ENCODE measurements at places on chromosomes 1 and 21. TPM values are rescaled to one million over a fixed set of nuclear protein-coding genes. Genes with fewer than 3 reads are reported as not detected.

DNA sequence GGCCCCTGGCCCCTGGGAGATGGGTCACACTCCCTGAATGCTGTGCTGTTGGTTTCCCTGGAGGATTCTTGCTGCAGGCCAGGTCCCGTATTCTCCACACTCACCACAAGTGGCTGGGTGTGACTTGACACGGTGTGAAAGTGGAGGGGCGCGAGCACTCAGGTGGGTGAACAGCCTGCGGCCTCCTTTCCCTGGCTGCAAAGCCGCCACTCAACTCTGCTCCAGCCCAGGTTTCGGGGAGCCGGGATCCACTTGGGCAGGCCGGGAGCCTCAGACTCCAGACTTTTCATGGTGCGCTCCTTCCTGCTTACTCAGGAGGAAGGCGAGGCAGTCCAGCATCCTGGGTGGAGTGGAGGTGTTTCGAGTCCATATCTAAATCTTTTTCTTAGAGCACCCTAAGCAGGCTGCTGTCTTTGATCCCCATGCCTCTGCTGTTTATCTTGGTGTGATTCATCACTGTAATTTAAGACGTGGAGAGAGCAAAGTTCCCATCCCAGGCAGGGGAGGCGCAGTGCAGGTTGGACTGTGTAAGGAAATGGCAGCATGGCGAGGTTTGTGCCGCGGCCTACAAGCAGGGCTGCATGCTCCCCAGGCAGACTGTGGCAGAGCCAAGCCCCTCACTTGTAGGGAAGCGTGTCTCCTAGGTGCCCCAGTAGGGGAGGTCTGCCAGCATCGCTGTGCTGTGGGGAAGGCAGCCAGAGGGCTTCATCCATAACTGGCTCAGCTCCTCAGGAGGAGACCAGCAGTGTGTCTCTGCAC, 29.6 kb downstream of the VANGL1 start:
- DNase-seq, result no peak

GRCh38 chr1:156490401-156491032, 10.1 kb downstream of the MEF2D start:
- DNase-seq, result peak; percentile 19

- no peak for DNase-seq
Measured at GRCh38 chr1:69739251-69739605, 171.5 kb downstream of the LRRC7 start.

- no peak for DNase-seq
Measured at GRCh38 chr1:233668725-233669294, 54.9 kb downstream of the KCNK1 start.

Gene CSF1
- total RNA-seq, result 4.2 TPM

DNA sequence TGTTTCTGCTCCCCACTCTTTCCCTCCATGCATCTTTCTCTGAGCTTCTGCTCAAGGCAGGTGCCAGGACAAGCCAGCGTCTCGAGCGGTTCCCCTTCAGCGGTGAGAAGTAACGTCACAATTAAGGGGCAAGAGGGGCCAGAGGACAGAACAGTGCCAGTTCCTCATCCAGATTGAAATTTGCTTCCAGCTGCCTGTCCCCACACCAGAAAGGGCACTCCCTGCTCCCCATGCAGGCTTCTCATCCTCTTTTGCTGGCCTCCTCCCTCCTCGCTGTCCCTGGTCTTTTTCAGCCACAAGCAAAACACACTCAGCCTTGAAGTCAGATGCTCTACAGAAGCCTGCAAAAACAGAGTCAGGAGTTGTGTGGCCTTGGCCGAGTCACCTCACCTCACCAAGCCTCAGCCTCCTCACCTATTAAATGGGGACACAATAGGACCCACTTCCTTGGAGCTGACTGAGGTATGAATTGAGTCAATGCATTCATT, 35.0 kb upstream of the ECE1 start:
- DNase-seq, result no peak

Gene GUCA2A
- total RNA-seq, result not detected

GRCh38 chr1:53946252-53947171, at the start of gene LRRC42:
Gene LRRC42, plus strand, starts transcription at chr1:53946350. Its CDS starts 5,650 bp downstream, at chr1:53952000.
- DNase-seq, result no peak

GRCh38 chr1:41242342-41243078, 404 bp upstream of the SCMH1 start:
- peak; percentile 15 for DNase-seq

Gene AMY2A
- total RNA-seq, result not detected

DNA sequence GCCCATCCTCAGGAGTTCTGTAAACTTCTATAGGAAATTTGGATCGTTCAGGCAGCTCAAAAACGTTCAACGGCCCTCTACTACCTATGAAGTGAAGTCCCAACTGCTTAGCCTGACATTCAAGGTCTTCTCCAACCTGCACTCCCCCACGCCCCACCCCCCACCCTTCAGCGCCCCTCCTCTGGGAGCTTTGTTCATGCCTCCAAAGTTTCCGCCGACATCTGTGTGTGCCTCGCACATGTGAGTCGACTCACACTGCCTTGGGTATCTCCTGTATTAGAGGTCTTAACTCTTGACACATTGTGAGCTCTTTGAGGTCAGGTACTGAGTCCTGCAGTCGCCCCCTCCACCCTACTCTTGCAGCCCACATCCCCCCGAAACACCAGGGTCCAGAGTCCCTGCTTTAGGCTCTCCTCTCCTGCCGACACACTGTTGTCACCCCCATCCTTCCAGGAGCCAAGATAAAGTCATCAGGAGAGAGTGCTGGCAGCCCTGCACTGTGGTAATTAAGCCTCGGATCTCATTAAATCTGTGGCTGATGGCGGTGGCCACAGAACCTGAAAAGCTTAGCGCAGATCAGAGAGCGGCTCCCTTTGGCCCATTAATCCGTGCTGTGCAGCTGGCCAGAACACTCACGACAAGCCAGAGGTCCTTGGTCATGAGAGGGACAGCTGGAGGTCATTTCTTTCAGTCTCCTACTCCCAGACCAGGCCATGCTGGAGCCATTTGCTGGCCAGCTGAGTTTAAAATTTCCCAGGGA, 1.4 kb upstream of the PAFAH2 start:
- DNase-seq, result no peak

Gene KLHDC7A
- total RNA-seq, result not detected

Gene AHCTF1
- total RNA-seq, result 19.8 TPM

GRCh38 chr1:151145304-151146071, 943 bp downstream of the SEMA6C start:
- DNase-seq, result no peak

Gene RNF186
- total RNA-seq, result not detected

DNA sequence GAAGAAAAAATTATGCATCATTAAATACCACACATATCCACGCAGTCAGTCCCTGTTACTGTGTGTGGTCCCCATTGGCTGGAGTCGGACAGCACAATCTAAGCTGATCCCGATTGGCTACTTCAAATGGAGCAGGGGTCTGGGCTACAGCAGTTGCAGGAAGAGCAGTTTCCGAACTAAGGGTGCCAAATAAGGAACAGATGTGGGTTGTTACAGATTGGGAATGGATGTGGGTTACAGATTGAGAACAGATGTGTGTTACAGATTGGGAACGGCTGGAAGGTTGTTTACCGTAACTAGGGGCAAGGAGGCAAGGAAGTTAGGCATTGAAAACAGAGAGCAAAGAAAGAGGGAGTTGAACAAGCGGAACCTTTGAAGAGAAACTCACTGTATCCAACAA, 19.9 kb downstream of the OR2L13 start:
- DNase-seq, result no peak

- no peak for DNase-seq
Measured at GRCh38 chr1:43229826-43230780, 39.7 kb upstream of the TMEM125 start.

Gene COL6A2
- total RNA-seq, result 33.7 TPM

DNA sequence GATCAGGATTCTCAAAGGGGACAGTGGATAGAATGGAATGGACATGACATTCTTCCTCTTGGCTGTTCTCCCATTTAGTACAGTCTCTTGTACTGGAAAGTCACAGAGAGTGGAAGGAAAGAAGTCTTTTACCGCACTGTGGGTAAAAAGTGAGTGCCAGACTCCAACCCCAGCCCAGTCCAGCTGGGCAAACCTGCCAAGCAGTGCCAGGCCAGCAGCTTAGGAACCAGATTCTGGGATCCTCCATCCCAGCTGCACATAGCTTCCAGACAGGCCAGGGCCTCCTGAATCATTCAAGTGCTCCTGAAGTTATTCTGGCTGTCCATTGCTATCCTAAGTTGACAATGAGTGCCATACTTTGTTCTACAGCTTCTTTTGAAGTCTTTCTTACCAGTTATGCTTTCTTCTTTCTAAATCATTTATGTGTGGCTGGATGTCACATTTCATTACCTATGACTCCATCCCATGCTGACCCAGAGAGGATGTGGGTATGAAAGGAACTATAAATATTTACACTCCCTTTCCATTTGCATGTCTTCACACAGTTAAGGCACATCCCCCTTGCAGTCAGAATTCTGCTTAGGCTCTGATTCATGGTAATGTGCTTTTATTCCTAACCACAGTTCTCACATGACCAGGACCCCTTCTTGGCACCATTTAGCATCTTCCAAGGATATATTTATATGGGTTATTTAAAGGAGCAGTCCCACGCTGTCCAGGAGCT, 88.9 kb downstream of the AK5 start:
- peak; percentile 19 for DNase-seq

Gene CYP4X1
- 0.87 TPM for total RNA-seq

- DNase-seq, result no peak
Measured at GRCh38 chr1:25556791-25557476, 13.5 kb downstream of the LDLRAP1 start.

DNA sequence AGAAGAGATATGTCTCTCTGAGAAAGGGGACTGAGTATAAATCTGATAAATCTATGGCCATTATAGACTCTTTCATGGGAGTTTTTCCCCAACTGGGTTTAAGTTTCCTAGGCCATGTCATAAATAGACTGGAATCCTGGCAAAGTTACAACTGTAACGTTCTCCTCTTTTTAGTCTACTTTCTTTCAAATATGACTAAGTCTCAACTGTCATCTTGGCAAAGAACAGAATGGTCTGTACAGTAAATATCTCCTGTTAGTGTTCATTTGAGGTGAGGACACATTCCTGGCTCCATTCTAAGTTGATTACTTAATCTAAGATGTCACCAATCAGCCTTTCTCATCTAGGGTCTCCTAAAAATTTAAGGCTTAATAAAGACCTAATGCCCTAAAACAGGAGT, 300.5 kb downstream of the BRINP2 start:
- DNase-seq, result no peak

Gene RHBDL2
- total RNA-seq, result not detected

GRCh38 chr1:29971703-29972102, 735.4 kb downstream of the PTPRU start:
- no peak for DNase-seq

Gene HES3
- not detected for total RNA-seq

- DNase-seq, result no peak
Measured at GRCh38 chr1:172447641-172448040, 3.8 kb upstream of the PIGC start.

DNA sequence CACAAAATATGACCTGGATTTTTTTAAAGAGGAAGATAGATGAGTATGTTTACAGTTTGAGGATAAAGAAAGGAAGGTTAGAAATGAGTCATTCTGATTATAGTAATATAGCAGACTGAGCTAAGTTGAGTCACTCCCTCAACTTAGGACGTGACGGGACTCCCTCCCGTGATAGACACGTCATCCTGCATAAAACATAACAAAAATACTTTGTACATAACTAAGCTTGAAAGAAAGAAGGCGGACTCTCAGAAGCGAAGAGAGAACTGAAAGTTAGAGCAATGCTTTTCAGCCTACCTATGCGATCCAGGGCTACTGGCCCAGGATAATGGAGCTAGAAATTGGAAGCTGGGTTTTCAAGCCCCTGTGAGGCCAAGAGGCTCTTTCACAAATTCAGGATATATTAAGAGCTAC, 53.0 kb upstream of the DESI2 start:
- DNase-seq, result peak; percentile 97

DNA sequence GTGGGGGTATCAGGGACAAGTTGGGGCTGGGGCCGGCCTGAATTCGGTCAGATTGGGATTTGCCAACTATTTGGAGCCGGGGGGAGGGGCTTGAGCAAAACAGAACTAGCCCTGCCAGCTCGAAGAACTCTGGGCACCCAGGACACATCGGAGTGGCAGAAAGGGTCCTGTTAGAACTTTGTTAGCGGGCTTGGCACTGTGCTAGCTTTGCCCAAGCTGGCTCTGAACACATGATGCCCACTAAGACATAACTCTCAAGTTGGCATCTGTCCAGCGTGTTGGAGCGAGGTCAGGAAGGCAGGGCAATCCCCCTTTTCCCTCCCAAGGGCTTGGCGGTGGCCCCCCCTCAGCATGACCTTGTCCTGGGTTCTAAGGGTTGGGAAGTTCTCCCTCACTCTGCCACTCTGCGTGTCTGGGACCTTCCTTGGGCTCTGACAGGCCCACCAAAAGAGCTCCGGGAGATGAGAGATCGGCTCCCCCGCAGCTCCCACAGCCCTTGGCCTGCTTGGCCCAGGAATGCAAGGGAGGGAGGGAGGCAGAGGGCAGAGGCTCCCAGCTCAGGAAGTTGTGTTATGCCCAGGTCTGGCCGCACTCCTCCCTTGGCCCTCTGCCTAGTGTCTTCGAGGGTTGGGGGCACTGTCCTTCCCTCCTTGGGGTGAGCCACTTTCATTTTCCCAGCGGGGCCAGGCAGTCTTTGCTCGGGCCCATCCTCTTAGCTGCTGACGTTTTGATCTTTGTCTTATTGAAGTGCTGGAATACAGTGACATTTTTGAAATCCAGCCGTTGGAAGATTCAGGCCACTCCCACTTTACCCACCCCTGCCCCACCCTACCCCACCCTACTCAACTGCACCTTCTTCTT, 1.2 kb downstream of the LMNA start:
- peak; percentile 63 for DNase-seq

DNA sequence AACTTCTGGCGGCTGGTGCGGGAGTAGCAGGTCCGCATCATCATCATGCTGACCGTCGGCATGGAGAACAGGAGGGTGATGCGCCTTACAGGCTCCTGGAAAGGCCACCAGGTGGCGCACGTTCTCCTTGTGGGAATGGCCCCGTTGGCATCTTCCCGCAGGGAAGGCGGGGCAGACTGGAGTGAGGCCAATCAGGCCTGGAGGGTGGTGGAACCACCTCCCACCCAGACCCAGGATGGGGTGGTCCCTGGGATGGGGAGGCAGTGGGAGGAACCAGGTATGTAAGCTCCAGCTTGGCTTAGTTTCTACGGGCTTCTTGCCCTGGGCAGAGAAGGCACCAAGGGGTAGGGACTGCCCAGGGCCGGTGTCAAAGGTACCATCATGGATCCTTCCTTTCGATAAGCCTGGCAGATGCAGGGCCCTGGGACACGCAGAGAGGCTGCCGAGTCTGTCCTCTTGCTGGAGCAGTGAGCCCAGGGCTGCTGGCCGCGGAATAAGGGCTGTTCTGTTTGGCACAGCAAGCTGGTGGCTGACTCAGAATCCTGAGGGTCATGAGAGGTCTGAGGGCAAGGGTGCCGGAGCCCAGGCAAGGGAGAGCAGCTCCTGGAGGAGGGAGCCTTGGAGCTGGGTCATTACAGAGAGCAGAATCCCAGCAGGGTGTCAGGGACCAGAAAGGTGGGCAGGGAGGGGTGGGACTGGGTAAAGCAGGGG, 8.7 kb upstream of the LGR6 start:
- DNase-seq, result peak; percentile 88

Gene KCNK2
- total RNA-seq, result under 0.01 TPM

Gene MYOG
- not detected for total RNA-seq

GRCh38 chr1:48741380-48741779, 35.3 kb downstream of the BEND5 start:
- DNase-seq, result no peak
